ENCODE measurements at places on chromosomes 5 and 9.

- no peaks in the 10 kb centered on the region for H3K4me1 ChIP-seq
- H3K27ac ChIP-seq, result no peak overlapping the region
- no peak overlapping the region for H3K4me3 ChIP-seq
Observed at GRCh38 chr5:20331826-20332225, 343.8 kb upstream of the CDH18 start.

DNA sequence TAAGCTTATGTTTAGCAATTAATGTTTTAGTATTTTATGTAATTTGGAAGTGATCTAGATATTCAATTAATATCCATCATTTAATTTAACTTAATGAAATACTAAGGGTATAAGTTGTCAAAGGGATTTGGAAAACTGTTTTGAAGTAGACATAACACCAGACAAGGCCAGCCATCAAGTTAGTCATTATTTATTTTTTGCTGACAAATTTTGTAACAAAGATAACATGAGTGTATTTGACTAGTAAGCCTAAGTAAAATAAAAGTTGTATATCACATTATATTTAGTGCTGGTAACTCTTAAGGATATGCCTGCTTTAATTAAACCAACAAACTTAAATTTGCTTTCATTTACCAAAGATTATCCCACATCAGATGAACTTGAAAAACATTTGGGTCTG, 125.9 kb upstream of the TNFAIP8 start:
- H3K4me3 ChIP-seq, result no peak overlapping the region
- peaks cover 4% of the 10 kb centered on the region for H3K36me3 ChIP-seq
- no peak for DNase-seq
- no peak overlapping the region for H3K27ac ChIP-seq
- no peaks in the 10 kb centered on the region for H3K27me3 ChIP-seq
- no peaks in the 10 kb centered on the region for H3K4me1 ChIP-seq

DNA sequence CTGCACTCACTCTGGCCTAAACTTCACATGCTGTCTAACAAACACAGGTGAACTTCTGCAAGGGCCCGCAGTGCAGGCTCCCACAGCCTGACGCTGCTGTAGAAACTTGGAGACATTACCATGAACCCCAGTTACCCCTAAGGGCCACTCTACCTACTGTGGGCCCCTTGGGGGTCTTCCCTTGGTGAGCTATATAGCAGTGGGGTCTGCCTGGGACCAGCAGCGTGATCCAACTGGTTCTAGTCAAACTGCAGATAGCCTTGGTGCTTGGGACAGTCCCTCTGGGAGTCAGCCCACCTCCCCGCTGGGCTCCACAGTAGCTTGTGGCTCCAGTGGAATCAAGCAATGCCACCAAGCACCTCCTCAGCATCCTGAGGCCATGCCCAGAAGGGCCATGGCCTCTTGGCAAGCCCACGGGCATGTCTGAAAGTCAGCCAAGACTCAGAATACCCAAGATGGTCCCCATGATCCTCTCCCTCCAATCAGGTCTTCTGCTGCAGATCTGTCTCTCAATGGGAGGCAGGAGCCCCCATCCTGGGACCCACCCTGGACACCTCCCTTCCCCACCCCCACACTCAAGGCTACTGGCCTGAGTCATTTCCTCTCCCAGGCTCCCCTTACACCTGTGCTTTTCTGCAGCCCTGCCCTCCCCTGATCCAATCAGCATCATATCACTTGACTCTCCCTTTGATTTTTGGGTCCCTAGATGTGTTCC, 230.0 kb upstream of the IRX1 start:
- H3K27me3 ChIP-seq, result no peaks in the 10 kb centered on the region
- no peaks in the 10 kb centered on the region for H3K4me1 ChIP-seq
- H3K4me3 ChIP-seq, result no peak overlapping the region
- peaks cover 2% of the 10 kb centered on the region for H3K36me3 ChIP-seq
- H3K27ac ChIP-seq, result no peak overlapping the region
- no peak for DNase-seq

DNA sequence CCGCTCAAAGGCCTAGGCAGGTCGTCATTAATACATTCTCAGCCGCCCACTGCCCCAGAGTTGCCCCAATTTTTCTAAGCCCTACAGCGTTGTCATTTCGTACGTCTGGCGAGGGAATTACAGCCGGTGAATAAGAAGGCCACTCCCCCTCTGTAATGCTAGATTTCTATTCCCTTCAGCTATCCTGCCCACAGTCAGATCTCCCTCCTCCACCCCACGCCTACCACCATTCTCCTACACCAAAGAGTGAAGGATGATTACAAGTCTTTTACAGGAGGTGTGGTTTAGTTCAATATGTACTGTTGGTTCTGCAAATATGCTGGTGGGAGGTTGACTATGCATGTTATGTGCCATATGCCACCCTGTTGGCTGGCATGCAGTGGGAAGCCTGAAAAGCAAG, 83.7 kb upstream of the SMIM15 start:
- H3K4me1 ChIP-seq, result no peaks in the 10 kb centered on the region
- no peak overlapping the region for H3K4me3 ChIP-seq
- H3K27ac ChIP-seq, result no peak overlapping the region
- DNase-seq, result no peak

DNA sequence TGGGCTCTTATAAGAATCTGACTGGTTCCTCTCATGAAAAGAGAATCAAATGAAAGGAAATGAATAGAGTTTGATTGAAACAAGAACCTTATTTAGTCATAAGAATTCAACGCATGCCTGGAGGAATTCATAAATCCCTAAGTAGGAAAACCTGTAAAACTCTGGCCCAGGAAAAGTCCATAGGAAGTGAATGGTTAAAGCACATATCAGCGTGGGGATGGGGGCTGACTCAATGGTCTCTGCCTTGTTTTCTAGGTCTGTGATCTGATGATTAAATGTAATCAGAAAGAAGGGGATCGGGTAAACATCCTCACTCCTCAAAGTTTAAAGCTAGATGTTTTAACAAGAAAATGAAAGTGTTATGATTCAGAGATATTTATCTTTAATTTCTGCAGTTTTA, 759.4 kb upstream of the C9orf72 start:
- H3K27ac ChIP-seq, result no peak overlapping the region
- no peaks in the 10 kb centered on the region for H3K4me1 ChIP-seq
- no peaks in the 10 kb centered on the region for H3K36me3 ChIP-seq
- H3K27me3 ChIP-seq, result no peaks in the 10 kb centered on the region
- H3K4me3 ChIP-seq, result no peak overlapping the region
- DNase-seq, result no peak

DNA sequence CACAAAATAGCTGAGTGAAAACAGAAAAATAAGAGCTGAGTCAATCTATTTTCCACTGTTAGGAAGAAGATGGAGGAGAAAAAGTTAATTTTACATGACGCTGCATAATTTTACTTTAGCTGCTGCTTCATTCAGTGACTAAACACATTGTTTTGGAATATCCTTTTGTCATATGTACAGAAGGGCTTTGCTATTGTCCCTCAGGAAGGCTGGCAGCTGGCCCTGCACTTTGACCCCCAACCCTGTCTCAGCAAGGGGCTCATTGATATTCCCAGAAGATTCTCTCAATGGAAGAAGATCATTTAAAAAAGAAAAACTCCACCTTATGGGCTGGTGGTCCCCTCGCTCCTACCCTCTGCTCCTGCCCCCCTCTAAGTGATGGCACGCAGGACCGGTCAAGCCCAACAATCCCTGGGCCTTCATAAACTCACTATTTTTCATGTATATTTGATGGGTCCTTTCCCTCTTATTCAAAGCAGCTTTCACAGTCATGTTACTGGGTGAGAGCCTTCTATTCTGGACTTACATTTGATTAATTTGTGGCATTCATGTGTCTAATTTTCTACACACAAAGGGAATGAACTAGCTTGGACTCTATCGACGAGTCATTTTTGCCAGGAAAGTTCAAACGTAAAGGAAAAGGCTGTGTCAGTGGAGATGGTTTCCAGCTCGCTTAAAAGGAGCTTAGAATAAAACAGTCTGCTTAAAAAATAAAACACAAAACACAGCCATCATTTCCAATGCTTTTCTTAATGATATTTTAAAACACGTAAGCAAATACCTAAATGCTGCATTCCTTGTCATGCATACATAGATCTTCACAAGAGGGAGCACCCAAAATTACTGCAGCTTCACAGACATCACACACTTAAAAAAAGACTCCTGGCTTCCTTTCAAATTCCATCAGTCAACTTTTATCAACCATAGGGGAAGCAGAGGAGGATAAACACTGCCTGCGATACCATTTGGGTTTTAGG, 104.7 kb downstream of the EFNA5 start:
- no peak overlapping the region for H3K27ac ChIP-seq
- H3K27me3 ChIP-seq, result peaks cover 20% of the 10 kb centered on the region
- H3K4me3 ChIP-seq, result no peak overlapping the region

- H3K36me3 ChIP-seq, result peaks cover 2% of the 10 kb centered on the region
- peak overlapping the region; percentile 59 for H3K27ac ChIP-seq
- DNase-seq, result no peak
- H3K27me3 ChIP-seq, result no peaks in the 10 kb centered on the region
- H3K4me1 ChIP-seq, result peaks cover 12% of the 10 kb centered on the region
Observed at GRCh38 chr9:127162046-127162863, 39.8 kb upstream of the ANGPTL2 start.

DNA sequence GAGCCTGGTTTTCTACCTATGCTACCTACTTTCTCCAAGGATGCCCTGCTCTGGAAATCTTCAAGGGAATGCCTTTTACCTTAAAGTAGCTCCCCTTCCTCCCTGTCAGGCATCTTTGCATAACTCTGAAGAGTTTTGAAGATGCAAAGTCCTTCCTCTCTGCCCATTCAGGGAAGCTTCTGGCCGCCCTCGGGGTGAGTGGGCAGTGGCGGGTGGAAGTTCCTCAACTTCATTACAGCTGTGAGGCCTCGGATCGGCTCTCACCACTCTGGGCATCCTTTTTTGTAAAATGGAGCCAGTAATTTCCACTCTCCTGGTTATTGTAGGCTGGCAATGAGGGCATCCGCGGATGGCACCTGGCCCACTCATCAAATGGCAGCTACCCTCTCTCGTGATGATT, 31.7 kb upstream of the STXBP1 start:
- H3K27me3 ChIP-seq, result no peaks in the 10 kb centered on the region
- DNase-seq, result no peak

DNA sequence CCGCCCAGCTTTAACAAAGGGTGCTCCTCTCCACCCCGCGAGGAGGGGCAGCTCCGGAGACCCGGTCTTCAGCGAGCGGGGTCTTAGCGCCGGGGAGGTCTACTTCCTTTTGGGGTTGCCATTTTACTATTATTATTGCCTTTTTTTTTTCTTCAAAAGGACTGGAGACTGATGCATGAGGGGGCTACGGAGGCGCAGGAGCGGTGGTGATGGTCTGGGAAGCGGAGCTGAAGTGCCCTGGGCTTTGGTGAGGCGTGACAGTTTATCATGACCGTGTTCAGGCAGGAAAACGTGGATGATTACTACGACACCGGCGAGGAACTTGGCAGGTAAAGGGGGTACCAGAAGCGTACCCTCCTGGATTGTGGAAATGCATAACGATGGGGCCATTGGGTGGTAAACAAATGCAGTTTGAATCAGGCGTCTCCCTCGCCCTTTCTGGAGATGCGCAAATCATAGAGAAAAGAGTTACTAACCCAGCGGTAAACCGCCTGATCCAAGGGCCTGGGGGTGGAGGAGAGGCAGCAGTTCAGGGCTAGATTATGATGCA, 1.2 kb downstream of the DAPK1 start:
- peaks cover 48% of the 10 kb centered on the region for H3K27me3 ChIP-seq
- H3K4me3 ChIP-seq, result no peak overlapping the region
- H3K4me1 ChIP-seq, result no peaks in the 10 kb centered on the region
- H3K27ac ChIP-seq, result no peak overlapping the region

GRCh38 chr5:139058121-139058520, 140.0 kb downstream of the SIL1 start:
- no peak overlapping the region for H3K4me3 ChIP-seq
- no peaks in the 10 kb centered on the region for H3K27me3 ChIP-seq
- H3K4me1 ChIP-seq, result peaks cover 3% of the 10 kb centered on the region
- no peak overlapping the region for H3K27ac ChIP-seq

- H3K4me3 ChIP-seq, result no peak overlapping the region
- peaks cover 53% of the 10 kb centered on the region for H3K27me3 ChIP-seq
- H3K4me1 ChIP-seq, result peaks cover 5% of the 10 kb centered on the region
Observed at GRCh38 chr5:53473633-53474032, 6.8 kb upstream of the FST start.

DNA sequence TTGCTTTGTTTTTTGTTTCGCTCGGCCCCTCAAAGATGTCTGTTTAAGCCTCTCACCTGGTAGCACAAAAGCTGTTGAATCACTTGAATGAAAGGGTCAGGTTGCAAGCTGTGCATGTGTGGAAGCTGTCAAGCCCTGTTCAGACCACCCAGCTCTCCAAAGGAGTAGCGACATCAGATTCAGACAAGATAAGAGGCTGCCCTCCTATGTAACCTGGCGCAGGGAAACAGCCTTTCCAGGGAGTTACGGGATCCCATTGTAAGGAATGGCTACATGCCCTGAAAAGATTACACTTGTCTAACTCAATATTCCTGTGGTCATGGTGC, 2.9 kb downstream of the FREM1 start:
- no peak for DNase-seq
- no peak overlapping the region for H3K27ac ChIP-seq
- H3K36me3 ChIP-seq, result no peaks in the 10 kb centered on the region

GRCh38 chr5:163377982-163378381, 59.4 kb upstream of the CCNG1 start:
- no peaks in the 10 kb centered on the region for H3K4me1 ChIP-seq
- peaks cover 34% of the 10 kb centered on the region for H3K27me3 ChIP-seq
- H3K4me3 ChIP-seq, result no peak overlapping the region
- H3K36me3 ChIP-seq, result no peaks in the 10 kb centered on the region
- peak overlapping the region; percentile 13 for H3K27ac ChIP-seq

GRCh38 chr5:75623846-75624245, 12.6 kb downstream of the ANKDD1B start:
- H3K4me1 ChIP-seq, result no peaks in the 10 kb centered on the region
- H3K27ac ChIP-seq, result no peak overlapping the region
- H3K27me3 ChIP-seq, result no peaks in the 10 kb centered on the region
- DNase-seq, result no peak
- H3K36me3 ChIP-seq, result no peaks in the 10 kb centered on the region

GRCh38 chr5:122187426-122187825, 58.1 kb downstream of the ZNF474 start:
- DNase-seq, result no peak
- H3K36me3 ChIP-seq, result no peaks in the 10 kb centered on the region
- H3K27me3 ChIP-seq, result peaks cover 12% of the 10 kb centered on the region
- H3K4me1 ChIP-seq, result no peaks in the 10 kb centered on the region

GRCh38 chr5:57695706-57696388, 213.2 kb upstream of the ACTBL2 start:
- no peaks in the 10 kb centered on the region for H3K27me3 ChIP-seq
- H3K4me1 ChIP-seq, result no peaks in the 10 kb centered on the region
- H3K4me3 ChIP-seq, result no peak overlapping the region
- no peak overlapping the region for H3K27ac ChIP-seq
- H3K36me3 ChIP-seq, result no peaks in the 10 kb centered on the region

GRCh38 chr9:113475031-113475430, 11.5 kb downstream of the RGS3 start:
- no peak for DNase-seq
- peaks cover 3% of the 10 kb centered on the region for H3K36me3 ChIP-seq
- no peak overlapping the region for H3K4me3 ChIP-seq
- peaks cover 17% of the 10 kb centered on the region for H3K4me1 ChIP-seq
- no peak overlapping the region for H3K27ac ChIP-seq
- H3K27me3 ChIP-seq, result no peaks in the 10 kb centered on the region

DNA sequence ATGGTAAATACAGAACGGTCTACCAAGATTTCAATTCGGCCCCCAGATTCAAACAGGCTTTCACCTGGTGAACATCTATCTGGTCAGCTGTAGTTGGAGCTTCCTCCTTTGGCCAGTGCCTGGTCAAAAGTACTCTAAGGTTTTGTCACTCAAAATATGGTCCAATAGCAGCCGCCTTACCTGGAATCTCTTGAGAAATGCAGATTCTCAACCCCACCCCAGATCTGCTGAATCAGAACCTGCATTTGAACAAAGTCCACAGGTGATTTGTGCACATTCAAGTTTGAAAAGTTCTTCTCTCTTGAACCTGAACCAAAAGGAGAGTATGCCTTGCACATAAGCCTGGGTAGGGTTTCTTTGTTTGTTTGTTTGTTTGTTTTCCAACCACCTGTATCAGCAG, 17.6 kb upstream of the WHRN start:
- H3K27ac ChIP-seq, result no peak overlapping the region
- H3K4me3 ChIP-seq, result no peak overlapping the region
